ENCODE measurements at places on chromosomes 5 and 9.

GRCh38 chr9:111114486-111114885 is 76.2 kb upstream of the LPAR1 start:
- no peak for DNase-seq
- no peak overlapping the region for H3K4me3 ChIP-seq
- no peak overlapping the region for H3K27ac ChIP-seq
- no peaks in the 10 kb centered on the region for H3K4me1 ChIP-seq
- H3K27me3 ChIP-seq, result no peaks in the 10 kb centered on the region

- peak overlapping the region; percentile 84 for H3K27ac ChIP-seq
- peak overlapping the region; percentile 92 for H3K4me3 ChIP-seq
These were observed 1.1 kb downstream of the TESK1 start for GRCh38 chr9:35606138-35606504.

- no peak overlapping the region for H3K27ac ChIP-seq
- peaks cover 6% of the 10 kb centered on the region for H3K36me3 ChIP-seq
- no peaks in the 10 kb centered on the region for H3K4me1 ChIP-seq
- DNase-seq, result no peak
These were observed 37.5 kb downstream of the ZCCHC7 start for GRCh38 chr9:37157726-37158377.

- no peaks in the 10 kb centered on the region for H3K36me3 ChIP-seq
- peaks cover 10% of the 10 kb centered on the region for H3K27me3 ChIP-seq
- H3K4me1 ChIP-seq, result peaks cover 3% of the 10 kb centered on the region
These were observed 45.7 kb downstream of the NSUN2 start for GRCh38 chr5:6587171-6587570.

DNA sequence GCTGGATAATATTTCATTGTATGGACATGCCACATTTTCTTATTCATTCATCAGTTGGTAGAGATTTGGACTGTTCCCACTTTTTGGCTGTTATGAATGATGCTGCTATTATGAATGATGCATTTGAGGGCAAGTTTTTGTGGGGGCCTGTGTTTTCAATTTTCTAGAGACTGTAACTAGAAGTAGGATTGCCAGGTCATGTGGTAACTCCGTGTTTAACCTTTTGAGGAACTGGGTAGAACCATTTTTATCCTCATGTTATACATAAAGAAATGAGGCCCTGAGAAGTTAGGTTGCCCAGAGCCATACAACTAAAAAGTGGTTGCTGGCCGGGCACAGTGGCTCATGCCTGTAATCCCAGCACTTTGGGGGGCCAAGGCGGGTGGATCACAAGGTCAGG is 22.4 kb upstream of the STRBP start:
- no peak overlapping the region for H3K4me3 ChIP-seq
- H3K36me3 ChIP-seq, result no peaks in the 10 kb centered on the region
- H3K4me1 ChIP-seq, result no peaks in the 10 kb centered on the region
- DNase-seq, result no peak
- H3K27me3 ChIP-seq, result no peaks in the 10 kb centered on the region

- no peaks in the 10 kb centered on the region for H3K27me3 ChIP-seq
- H3K4me3 ChIP-seq, result no peak overlapping the region
- H3K27ac ChIP-seq, result no peak overlapping the region
- H3K36me3 ChIP-seq, result no peaks in the 10 kb centered on the region
These were observed 2.3 kb upstream of the FBXW11 start for GRCh38 chr5:172008689-172009141.

DNA sequence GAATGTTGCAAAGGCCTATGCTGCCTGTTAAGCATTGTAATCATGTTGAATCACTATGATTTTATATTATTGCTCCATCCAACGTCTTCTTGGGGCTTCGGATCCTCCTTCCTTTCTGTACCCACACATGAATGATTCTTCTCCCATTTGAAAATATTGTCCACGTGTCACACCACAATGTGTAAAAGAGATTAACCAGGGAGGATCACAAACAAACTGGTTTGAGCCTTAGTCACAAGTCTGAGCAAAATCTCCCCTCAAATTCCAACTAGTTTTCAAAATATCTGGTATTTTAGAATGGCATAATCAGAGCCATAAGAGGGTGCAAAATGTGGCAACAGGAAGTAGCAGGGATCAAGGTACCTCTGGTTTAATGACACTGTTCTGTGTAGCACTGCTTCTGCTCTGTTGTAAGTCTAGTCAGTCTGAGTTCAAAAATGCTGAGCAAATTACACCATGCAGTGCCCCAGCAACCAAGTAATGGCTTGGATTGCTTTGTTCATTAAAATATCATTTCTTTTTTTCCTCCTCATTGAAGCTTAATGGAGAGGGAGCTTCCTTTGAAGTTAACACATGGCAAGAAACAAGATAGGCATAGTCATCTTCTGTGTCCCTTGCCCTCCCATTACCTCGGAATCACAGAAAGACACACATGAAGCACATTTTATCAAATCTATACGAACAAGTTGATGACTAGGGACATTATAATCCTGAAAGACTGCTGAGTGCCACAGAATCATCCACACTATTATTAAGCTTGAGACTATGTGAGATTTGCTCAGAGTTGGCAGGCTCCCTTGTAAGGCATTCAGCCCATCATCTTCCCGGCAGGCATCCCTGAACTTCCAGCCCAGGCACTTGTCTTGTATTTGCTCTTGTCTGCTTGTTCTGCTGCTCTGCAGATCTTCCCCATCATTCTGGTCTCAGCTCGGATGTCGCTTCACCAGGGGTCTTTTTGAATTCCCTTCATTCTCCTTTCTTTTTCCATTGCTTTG is 102.0 kb upstream of the PRLR start:
- no peak overlapping the region for H3K27ac ChIP-seq
- H3K4me1 ChIP-seq, result no peaks in the 10 kb centered on the region
- H3K27me3 ChIP-seq, result no peaks in the 10 kb centered on the region
- no peaks in the 10 kb centered on the region for H3K36me3 ChIP-seq
- H3K4me3 ChIP-seq, result no peak overlapping the region

GRCh38 chr5:73464016-73464745 is 15.6 kb upstream of the FOXD1 start:
- H3K36me3 ChIP-seq, result no peaks in the 10 kb centered on the region
- no peak overlapping the region for H3K4me3 ChIP-seq

DNA sequence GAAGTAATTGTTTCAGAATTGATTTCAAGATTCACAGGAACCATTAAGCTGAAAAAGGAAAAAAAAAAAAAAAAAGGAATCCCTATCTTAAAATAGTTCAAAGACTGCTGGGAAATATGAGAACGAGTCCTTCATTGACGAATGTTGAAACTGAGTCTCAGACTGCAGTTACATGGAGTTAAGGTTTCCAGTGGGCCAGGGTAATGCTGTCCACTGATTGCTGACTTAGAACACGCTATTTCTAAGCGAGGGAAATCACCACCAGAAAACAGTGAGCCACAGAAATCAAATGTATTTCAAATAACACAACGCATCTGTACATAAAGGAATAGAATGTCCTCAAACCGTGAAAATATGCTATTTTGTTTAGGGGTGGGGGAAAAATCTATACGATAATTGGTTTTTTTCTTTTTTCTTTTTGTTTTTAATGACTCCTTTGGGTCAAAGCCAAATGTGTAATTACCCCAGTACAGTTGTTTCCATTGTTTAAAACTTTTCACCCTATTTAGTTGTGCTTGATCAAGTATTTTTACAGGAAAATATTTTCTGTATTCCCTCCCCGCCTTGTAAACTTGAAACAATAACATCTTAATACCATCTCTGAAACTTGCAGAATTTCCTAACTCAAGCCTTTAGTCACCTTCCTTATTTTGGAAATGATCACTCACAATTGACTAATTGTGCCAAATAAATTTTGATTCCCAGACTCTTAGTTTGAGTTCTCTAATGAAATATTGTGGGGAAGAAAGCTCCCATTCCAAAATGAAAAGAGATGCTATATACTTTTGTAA is 208.3 kb downstream of the MCTP1 start:
- no peak overlapping the region for H3K27ac ChIP-seq
- no peak for DNase-seq
- H3K27me3 ChIP-seq, result no peaks in the 10 kb centered on the region
- H3K36me3 ChIP-seq, result no peaks in the 10 kb centered on the region

DNA sequence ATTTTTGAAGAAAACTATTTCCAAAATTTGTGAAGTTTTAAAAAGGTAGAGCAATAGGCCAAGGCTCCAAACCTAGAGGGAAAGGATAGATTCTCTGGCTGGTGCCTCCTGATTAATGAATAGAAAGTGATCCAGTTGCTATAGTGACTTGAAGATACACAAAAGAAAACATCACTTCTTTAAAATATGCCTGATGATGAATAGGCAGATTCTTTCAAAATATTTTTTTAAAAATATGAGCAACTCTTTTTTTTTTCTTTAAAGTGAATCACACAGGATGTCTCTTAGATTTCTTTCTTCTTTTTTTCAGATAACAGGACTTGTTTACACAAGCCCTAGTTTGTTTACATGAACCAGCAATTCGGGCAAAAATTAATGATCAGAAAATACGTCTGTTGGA is 124.4 kb downstream of the RFK start:
- no peak for DNase-seq
- H3K27me3 ChIP-seq, result no peaks in the 10 kb centered on the region
- no peak overlapping the region for H3K27ac ChIP-seq
- H3K36me3 ChIP-seq, result no peaks in the 10 kb centered on the region

DNA sequence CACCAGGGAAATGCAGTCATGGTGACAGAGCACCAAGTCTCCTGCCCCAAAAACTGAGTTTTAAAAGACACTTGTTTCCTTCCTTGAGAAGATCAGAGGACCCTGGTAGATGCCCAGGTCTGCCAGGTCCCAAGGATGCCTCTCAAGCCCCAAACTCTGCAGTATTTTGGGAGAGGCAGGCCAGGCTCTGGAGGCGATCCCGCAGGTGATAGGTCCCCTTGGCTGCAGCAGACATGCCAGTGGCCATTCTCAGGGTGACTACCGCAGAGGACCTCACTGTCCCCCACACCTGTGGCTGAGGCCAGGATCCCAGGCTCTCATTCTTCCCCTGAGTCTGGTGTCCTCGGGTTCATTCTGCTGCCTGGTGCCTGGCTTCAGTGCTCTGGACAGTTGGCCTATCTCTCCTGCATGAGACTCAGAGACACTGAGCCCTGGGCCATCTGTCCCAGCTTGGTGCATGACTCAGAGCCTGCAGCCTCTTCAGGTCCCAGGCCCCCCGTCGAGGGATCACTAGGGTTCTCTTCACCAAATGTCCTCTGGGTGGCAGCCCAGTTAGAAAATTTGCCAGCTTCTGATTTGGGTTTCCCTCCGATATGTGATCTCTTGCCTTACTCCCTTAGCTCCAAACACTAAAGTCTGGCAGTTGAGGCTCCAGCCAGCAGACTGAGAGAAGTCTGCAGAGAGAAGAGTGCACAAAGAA is 59.7 kb upstream of the GARNL3 start:
- no peak for DNase-seq
- H3K27me3 ChIP-seq, result no peaks in the 10 kb centered on the region
- H3K27ac ChIP-seq, result no peak overlapping the region
- H3K36me3 ChIP-seq, result no peaks in the 10 kb centered on the region

All from upper lobe of left lung (tissue), 6 donors.